ENCODE measurements at places on chromosomes 2 and 18.

DNA sequence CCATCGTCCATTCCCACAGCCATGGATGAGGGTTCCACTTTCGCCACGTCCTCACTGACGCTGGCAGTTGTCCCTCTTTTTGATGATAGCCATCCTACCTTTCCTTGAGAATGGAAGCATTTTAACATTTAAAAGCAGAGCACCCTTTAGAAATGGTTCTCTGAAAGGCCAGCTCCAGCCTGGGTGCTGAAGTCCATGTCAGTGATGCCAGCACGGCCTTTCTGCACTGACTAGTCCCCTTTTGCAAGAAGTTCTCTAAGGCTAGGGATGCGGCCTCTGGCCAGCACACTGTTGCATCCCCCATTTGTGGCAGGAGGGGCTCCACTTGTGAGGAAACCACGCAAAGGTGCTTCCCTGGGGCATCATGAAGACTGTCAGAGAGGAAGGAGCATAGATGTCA, 203.5 kb downstream of the MGAT5 start:
- DNase-seq, result no peak

DNA sequence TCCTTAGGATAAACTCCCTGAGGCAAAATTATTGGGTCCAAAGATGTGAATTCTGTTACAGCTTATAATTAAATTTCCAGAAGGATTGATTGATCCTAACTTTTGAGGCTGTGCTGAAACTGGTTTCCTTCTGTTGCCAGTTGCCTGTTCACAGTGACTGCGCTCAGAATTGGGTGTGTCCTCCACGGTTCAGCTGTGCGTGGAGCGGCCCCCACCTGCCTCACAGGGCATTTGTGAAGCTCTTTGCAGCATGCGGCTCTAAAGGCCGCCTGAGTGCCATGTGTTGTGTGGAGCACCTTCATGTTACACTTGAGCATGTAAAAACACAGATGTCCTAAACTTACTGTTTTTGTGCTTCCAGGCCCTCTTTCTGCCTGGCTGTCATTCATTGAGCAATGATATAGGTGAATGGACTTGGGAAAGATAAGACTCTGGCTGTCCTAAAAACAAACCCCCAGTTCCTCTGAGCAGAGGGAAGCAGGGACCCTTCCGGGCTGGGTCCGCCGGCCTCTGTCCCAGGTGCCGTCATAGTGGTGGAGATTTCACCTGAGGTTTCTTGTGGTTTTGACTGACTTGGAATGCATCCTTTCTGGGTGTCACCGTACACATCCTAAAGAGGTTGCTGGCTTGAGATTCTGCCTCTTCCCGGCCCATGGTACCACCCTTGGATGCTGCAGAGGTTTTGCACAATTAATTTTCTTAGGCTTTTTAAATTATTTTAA, 173.6 kb downstream of the LDLRAD4 start:
- DNase-seq, result peak; percentile 27

DNA sequence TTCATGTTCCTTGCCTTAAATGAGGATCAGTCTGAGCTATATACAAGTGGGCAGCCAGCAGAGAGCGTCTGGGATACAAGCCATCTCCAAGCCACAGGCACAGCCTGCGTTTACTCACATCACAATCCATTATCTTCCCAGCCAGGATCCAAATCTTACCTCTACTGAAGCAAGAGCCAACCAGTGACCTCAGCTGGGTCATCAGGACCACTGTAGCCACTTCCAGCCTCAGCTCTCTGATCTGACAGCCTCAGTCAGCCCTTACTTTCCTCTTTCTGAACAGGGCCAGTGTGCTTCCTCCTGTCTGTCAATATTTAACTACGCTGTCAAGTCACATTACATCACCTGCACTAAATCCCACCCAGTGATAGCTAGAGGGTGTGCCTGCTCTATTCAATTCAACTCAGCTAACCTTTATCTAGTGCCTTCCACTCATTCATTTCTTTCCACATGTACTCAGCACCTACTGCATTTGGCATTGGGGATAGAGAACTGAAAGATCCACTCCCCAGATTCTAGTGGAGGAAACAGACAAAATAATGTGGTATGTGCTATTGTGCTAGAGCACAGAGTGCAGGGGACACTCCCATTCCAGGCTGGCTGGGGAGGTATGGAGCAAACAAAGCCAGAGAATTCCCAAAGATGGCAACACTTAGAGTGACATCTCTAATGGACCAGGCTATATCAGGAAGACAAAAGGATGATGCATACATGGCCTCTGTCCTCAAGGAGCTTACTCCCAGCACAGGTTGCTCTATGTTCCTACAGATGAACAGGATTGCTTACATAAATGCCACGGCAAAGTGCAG, 146.5 kb downstream of the NCKAP5 start:
- DNase-seq, result no peak

DNA sequence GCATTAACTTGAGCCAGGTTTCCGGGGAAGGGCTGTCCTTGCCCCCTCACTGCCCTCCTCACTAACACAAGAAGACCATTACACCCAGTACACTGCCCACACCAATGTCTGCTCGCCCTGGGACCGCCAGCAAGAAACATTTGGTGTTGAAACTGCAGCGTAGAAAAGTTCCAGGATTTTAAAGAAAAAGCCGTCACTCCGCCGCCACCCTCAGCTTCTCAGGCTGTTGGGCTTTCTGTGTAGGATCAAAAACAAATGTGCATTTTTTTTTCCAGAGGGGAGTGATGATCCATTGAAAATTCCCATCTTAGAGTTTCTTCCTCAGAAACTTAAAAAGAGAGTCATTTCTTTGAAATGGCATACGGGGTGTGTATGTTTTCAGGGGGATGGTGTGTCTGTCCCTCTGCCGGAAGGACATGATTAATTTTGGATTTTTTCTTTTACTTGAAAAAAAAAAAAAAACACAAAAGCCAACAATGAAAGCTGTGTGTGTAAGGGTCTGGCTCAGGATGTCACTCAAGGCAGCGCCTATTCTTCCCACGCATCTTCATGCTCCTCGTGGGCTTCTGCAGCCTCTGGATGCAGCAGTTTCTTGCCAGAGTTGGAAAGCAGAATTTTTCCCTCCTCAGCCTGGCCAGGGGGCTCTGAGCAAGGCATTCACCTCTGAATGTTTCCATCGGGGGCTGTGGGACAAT, 184.9 kb downstream of the GLI2 start:
- DNase-seq, result no peak

GRCh38 chr18:9380621-9381395, 46.2 kb downstream of the TWSG1 start:
- no peak for DNase-seq

Measured in CD8-positive, alpha-beta T cell (primary cell).